RPMI8226 (cell line): ENCODE measurements at places on chromosomes 1 and 21.

DNA sequence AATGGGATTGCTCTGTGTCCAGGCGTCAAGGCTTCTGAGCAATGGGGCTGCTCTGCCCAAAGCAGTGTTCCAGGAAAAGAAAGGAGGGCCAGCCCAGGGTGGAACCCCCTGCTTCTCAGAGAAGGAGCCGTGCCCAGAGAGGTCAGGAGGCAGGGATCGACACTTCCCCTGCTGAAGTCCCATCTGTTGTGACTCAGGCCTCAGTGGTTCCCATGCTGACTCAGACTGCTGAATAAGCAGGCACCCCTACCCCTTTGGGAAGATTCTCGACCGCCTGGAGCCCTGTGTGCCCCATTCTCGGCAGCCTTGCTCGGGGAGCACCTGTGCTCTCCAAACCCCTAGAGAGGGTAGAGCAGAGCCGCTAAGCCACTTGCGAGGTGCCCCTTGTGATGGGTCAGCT lies 23.9 kb downstream of the PKP1 start:
- no peak for DNase-seq

GRCh38 chr21:34692458-34693020 lies 23.7 kb downstream of the CLIC6 start:
- DNase-seq = no peak

DNA sequence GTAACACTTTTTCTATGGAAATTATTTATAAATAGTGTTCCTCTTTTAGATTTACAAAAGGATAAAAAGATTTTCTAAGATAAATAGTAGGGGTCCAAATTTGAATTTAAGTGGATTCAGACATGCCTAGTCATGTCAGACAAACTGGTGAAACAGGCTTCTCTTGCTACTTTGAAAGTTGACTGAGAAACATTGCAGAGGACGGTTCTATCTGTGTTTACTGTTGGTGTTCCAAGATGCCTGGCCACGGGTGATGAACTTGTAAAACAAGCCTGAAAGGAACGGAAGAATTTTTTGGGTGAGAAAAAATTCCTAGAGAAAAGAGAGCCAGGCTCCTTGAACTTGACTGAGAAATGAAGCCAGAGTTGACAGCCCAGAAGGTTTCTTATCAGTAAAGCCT lies 2.2 kb downstream of the KRTAP19-1 start:
- DNase-seq = no peak

DNA sequence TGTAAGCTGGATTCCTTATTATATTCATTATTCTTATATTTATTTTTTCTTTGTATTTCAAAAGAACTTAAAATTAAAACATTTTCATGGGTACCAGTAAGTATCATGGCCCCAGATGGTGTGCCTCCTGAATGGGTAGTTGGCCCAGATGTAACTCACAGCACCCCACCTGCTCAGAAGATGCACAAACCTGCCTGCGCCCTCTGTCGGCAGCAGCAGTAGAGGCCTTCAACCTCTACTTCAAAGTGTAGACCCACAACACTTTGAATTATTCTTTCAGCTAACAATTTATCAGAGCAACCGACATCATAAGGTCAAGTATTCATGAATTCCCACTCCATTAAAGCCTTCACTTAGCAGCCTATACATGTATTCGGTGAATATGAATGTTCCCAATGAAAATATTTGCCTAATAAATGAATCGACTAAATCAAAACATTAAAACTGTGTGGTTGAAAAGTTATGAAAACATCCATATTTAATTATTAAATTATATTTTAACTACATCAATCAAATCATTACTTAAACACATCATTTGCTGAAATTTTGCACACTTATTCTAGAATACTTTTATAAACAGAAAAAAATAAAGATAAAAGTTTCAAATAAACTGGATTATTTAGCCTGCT lies 25.4 kb downstream of the PIGM start:
- peak; percentile 89 for DNase-seq

DNA sequence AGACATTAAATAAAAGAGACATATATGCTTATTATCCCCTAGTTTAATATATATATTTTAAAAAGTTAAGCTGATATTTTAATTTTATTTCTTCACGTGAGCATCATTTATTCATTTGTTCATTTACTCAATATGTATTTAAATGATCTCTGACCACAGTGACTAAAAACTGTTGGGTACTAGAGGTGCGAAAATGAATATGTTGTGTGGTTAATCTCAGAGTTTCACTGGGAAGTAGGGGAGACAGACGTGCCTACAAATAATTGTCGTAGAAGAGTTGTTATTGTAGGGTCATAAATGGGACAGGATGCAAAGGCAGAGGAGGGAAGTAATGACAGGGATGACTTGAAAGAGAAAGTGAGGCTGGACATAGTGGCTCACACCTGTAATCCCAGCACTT lies 213.0 kb upstream of the CACYBP start:
- no peak for DNase-seq

DNA sequence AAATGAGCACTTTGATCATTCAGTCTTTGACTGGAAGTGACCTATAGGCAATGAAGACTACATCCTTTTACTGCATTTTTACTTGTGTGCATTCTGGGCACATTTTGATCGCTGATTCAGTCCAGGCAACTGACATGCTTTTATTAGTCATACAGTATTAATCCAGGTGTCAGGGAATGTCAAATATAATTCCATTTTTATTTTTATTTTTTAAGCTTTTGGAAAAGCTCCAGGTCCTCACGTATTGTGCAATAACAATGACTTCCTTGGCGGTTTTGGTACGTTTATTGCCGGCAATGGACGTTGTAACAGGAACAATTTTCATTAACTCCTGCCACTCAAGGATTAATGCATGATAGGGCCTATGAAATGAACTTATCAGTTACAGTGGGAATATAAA lies 302.6 kb upstream of the PTBP2 start:
- no peak for DNase-seq

GRCh38 chr1:220454155-220454777 lies 73.7 kb upstream of the MARK1 start:
- DNase-seq = no peak

GRCh38 chr1:162950187-162950586 lies 89.2 kb upstream of the CCDC190 start:
- DNase-seq = no peak

DNA sequence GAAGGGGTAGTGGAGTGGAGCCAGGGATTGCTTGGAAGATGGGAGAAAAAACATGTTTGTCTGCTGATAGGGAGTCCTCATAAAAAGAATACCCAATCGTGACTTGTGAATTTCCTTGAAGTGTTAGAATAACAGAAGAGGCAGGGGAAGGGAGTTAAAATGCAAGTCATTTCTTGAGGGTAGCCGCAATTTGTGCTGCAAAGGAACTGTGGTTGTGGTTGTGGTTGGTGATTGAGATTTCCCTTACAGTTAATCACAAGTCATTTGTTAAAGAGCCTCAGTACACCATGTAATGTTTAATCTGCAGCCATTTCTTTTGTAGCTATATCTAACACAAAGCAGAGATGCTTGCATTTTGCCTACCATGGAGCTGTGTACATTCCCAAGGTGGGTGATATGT lies 38.5 kb upstream of the EGLN1 start:
- no peak for DNase-seq

GRCh38 chr21:29321932-29322928 lies 23.5 kb downstream of the BACH1 start:
- no peak for DNase-seq

DNA sequence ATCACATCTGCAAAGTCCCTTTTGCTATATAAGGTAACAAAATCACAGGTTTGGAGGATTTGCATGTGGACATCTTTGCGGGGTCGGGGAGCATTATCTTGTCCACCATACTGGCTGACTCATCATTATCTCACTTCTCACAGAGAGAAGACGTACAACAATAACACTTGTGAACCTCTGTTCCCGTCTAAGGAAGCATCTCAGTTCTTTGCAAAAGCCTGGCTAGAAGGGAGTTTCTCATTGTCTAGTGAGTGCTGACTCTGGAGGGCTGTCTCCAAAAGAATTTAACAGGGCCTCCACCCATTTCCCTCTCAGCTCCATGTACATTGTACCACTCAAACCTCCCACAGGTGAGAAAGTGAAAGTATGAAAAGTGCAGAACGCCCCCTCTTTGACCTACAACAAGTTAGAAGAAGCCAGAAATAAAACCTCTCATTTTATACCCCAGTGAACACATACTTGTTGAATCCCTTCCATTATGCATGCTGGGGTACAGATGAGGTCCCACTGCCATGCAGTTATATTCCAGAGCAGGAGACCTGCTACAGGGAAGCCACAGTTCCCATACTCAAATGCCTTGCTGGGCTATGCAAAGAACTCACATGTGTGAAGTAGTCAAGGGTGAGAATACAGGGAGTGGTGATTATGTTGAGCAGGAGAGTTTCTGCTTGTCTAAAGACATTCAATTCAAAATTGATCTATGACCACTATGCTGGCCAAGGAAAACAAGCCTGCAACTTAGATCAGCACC lies 121.7 kb upstream of the PRDX6 start:
- no peak for DNase-seq

DNA sequence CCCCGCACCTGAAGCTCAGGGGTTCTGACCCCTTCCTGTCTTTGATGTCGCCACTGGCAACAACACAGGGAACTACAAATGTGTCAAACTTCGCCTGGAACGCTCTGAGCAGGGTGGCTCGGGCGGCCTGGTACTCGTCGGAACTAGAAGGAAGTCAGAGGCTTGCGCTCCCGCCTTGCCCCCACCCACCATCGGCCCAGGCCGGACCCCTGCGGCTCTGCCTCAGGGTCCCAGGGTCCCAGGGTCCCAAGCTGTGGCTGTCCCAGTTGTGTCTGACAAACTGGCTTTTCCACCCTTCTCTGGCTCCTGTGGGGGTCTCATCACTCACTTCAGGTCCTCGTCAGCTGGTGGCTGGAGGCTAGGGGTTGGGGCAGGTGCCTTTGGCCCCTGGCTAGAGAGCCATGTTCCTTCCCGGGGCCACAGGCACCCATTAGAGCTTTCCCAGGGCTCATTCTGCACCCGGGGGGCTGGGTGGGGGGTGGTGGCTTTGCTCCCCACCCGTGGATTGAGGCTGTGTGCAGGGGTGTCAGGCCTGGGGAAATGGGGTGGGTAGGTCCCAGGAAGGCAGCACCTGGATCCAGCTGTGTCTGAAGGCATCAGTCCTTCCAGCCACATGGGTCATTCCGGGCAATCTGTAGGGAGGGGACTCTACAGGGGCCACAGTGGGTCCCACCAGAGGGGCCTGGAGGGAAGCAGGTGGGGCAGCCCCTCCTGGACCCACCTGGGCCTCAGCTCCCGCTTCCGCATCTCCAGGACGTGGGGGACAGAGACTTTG lies 8.0 kb upstream of the TMEM52 start:
- no peak for DNase-seq

GRCh38 chr1:35555601-35556477 lies 1.4 kb downstream of the KIAA0319L start:
- DNase-seq = no peak

- no peak for DNase-seq
Measured at GRCh38 chr1:225428881-225429455, 1.1 kb upstream of the LBR start.

DNA sequence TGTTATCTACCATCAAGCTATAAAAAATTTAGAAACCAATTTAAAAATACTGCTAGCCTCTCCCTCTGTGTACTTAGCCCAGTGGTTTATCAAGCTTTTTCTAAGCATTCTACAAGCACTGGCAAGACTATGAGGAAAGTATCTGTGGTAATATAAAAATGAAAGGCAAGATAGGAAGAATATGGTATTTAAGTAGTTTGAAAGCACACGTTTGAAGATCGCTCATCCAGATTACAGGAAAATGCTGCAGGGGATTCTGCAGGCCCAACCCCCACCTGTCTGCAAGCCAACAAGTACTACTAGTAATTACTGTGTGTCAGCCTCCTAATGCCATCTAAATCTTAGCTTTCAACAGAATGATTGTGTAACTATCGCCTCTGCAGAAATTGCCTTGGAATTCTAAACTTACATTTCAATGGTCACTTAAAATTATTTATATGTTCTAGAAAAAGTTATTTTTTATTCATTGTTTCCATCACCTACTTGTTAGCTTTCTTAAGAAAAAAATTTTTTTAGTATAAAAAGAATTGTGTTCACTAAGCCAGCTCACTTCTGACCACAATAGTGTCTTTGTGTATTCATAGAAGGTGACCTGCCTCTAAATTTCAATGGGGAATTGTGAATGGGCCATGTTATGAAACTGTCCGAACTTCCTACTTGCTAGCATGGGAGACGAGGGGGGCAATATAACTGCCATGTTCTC lies 8.5 kb downstream of the ERRFI1 start:
- DNase-seq = no peak

DNA sequence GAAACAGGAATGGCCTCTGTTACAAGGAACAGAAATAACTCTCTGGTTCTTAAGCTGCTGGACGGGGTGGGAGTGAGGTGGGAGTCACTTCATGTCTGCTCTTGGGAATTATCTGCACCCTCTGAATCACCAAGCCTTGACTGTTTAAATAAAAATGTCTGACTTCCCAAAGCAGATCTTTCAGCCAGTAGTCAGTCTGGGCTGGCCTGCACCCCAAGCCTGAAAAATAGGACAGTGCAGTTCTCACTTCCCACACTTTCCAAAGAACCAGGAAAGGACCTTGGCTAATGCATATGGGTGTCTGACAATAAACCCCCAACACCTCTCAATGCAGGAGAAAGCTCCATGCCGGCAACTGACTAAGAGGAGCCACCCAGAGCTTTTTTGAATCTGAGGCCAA lies 796 bp downstream of the S100A7 start:
- DNase-seq = no peak

DNA sequence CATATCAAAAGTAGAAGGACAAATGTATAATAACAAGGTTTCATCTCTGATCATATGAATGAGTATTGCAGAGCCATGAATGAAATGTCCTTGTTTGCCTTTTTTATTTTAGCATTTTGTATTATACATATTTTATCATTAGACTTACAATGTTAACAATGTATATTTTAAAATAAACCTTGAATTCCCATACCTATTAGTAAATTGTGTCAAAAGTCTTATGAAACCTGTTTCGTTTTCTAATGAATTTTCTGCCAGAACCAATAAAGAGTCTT lies 646 bp downstream of the DNAJB4 start:
- DNase-seq = no peak

- DNase-seq = no peak
Measured at GRCh38 chr21:27799861-27800260, 833.0 kb upstream of the ADAMTS5 start.

- no peak for DNase-seq
Measured at GRCh38 chr1:183719289-183719688, 66.2 kb upstream of the APOBEC4 start.

DNA sequence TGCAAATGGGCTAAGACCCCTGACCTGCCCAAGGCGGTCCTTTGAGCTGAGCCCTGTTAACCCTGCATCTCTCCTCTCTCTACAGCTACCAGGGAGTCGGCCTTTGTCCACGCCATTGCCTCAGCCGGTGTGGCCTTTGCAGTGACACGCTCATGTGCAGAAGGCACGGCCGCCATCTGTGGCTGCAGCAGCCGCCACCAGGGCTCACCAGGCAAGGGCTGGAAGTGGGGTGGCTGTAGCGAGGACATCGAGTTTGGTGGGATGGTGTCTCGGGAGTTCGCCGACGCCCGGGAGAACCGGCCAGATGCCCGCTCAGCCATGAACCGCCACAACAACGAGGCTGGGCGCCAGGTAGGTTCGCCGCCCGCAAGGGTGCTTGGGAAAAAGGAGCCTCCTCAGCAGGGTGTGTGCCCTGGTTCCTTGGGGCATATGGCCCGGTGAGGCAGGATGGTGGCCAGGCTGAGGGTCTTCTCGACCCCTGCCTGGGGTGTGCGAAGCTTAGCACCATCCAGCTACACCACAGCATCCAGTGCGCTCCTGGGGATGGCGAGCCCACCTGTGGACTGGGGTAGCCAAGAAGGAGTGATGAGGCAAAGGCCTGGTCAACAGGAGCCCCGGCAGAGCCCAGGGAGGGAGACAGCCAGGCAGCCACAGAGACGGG lies 31.8 kb upstream of the ARF1 start:
- no peak for DNase-seq

- DNase-seq = peak; percentile 74
Measured at GRCh38 chr1:205488074-205488723, 16.3 kb upstream of the CDK18 start.

- no peak for DNase-seq
Measured at GRCh38 chr1:24411963-24412362, 1.6 kb downstream of the STPG1 start.
